ENCODE measurements at places on chromosomes 2 and 18.

GRCh38 chr18:46226461-46226860 lies 122.3 kb downstream of the HAUS1 start:
- DNase-seq = no peak

- DNase-seq = no peak
Observed at GRCh38 chr2:82792316-82792715, 1666.8 kb downstream of the SUCLG1 start.

DNA sequence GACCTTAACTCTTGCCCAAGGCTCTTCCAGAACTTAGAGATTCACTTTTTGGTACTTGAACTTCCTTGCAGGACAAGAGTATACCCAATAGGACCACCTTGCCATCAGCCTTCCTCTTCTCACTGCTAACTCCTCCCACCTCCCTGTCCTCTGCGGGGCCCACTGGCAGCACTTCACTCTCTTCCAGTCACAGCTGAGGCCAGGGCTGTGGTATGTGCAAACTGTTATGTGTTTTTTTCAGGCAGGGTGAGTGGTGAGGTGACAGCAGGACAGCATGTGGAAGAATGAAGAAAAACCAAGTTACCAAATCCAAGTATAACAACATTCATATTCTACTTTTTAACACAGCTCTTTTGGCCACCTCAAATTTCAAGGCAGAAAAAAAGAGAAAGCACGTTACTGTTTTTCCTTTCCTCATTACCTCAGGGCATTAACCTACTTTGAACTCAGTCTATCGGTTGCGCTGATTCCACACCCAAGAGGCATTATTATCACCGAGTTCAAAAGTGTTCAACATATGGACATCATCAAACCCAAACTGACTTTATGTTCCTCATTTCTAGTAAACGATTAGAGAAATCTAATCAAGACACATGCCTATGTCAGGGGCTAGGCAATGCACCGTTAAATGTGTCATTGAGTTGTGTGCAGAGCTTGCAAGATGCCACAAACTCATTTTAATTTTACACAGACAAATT lies 605.2 kb upstream of the SYT4 start:
- DNase-seq = no peak

GRCh38 chr2:8885449-8886201 lies 48.2 kb upstream of the KIDINS220 start:
- DNase-seq = no peak

GRCh38 chr2:9793918-9794717 lies 49.2 kb upstream of the TAF1B start:
- no peak for DNase-seq

- DNase-seq = no peak
Observed at GRCh38 chr18:63043516-63043915, 276.1 kb downstream of the BCL2 start.

DNA sequence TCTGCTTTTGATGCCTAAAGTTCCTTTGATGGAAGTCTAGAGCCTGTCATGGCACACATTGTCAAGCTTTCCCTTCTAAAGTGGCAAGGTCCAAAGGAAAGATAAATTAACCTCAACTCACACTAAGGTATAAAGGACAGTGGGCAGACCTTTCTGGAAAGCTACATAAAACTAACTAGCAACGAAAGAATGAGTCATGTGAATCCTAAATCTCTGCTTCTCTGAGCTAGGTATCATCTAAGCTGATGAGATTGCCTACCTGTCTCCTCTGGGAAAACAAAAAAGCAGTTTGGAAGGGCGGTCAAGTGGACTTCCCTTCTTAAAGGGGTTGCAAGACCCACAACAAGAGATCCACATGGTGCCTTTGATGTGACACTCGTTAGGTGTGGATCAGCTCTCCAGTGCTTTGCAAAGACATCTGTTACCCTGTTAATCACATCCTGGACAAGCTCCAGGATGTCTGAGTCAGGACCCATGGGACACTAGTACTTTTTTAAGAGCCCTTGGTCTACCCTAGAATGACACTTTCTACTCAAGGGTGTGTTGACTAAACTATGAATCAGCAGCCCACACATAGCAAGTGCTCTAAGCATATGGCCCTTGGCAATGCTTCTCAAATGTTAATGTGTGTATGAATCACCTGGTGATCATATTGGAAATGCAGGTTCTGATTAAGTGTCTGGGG lies 173.5 kb downstream of the ALK start:
- DNase-seq = no peak

- DNase-seq = peak; percentile 49
Observed at GRCh38 chr2:219509780-219510511, 4.3 kb upstream of the ASIC4 start.

DNA sequence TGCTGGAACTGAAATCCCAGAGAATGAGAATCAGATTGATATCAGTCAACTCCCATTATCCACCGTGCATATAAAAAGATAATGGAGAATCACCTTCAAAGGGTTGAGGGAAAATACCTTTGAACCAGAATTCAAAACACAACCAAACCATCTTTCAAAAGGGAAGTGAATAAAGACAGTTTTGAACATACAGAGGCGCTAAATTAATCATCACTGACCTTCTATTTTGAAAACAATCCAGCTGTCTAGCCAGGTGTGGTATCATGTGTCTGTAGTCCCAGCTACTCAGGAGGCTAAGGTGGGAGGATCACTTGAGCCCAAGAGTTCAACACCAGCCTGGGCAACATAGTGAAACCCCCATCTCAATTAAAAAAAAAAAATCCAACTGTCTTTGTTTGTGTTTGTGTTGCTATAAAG lies 63.6 kb downstream of the TRABD2A start:
- DNase-seq = no peak

GRCh38 chr18:36128530-36128870 lies 640 bp downstream of the SLC39A6 start:
- no peak for DNase-seq

DNA sequence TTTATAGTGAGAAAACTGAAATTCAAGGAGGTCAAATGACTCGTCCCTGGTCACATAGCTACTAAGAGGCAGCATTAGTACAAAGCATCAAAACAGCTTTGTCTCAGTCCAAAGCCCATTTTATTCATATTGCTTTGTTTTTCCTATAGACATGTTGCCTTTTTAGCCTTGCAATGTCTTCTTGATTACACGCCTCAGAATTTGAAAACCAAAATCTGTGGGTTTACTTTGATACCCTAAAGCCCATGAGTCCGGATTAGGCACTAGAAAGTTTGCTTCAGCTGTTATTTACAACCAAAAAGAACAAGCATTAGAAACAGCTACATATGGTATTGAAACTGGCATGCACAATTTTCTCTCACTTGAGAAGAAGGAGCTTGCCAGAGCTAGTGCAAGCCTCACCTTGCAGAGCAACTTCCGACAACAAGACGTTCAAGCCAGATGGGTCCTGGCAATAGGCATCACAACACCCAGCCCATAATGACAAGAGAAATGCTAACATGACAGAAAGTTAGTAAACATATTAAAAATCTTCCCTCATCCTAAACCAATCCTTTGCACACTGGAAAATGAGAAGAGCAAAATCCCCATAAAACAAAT lies 276.8 kb downstream of the RIT2 start:
- no peak for DNase-seq

- no peak for DNase-seq
Observed at GRCh38 chr2:150981826-150982225, 279.8 kb downstream of the RBM43 start.

DNA sequence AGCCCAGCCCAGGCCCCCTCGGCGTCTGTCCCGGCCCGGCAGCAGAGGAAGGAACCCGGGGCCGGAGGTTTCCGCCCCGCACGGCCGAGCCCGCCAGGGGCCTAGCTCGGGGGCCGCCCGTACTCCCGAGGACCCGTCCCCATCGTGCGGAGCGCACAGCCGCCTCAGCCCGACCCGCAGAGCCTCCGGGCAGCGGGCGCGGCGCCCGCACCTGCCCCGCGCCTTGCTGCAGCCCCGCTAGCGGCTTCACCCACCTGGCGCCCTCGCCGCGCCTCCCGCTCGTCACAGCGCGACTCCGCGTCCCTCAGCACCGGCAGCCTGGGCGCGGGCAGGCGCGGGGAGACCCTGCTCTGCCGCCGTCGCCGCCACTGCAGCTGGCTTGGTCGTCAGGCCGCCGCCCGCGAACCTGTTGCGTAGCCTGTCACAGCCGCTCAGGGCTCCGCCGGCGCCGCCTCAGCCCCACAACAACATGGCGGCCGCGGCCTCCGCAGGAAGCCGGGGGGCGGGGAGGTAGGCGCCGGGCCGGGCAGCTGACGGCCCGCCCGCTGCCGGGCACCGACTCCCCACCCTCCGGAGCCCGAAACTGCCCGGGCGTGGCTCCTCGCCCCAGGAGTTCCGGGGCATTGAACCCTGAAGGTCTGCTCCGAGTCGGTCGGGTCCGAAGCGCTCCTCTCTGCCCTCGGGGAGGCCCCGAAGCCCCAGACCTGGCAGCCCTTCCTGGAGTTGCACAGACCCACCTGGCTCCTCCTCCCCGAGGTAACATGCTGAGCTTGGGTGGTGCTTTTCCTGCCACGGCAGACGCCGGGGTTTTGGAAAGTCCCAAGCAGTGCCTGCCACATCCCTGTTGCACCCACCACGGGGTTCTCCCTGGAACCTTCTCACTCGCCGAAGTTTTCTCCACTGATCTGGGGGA lies at the start of gene ITSN2:
TSS of gene ITSN2 (minus strand) at position 487 of the 913 bp plus-strand sequence. CDS start 32,454 bp downstream, outside the sequence.
- peak; percentile 64 for DNase-seq

DNA sequence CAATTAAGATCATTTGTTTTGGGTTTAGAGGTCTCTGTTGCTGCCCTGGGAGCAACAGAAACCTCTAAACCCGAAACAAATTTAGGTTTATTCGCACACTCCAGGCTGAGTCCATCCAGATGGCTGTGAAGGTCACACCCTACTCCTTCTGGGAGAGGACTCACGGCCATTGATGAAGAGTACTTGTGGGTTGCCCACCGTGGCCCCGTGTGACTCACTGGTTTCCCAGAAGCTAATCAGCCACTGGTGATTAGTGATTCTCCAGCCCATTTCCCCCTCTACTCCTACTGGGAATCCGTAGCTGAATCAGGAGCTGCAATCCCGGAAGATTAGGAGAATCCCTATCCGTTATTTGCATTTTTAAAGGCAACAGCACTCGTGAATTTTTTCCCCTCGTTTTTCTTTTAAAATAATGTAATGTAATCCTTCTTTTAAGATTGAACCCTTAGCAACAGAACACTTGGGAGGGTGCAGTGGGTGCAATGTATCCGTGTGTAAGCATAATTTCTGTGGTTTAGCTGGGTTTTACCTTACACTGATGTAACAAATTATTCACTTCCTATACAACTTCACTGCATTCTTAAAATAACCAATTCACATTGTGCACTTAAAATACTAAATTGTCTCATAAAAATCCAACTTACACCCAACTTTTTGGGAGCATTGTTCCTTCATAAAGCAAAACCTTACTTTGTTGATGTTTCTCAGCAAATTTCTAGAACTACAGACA lies 27.5 kb upstream of the EPAS1 start:
- DNase-seq = no peak

Data from NCI-H1436 (cell line).